ENCODE measurements at places on chromosomes 2 and 18.

DNA sequence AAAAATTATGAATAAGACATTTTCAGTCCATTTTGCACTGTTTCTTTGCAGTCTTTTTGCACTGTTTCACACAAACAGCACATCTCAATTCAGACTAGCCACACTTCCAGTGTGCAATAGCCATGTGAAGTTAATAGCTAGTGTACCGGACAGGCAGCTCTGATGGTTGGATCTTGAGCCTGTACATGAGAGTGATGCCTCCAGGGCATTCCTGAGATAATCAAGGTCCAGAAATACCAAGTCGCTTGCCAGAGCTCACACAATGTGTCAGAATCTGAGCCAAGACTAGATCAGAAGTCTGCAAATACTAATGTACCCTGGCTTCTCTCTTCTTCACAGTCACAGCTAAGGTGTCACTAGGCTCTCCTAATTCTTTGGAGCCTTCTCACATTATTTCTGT, 180.2 kb downstream of the OSR1 start:
- no peak for DNase-seq

- DNase-seq, result no peak
Measured at GRCh38 chr2:113962692-113963480, 73.0 kb downstream of the ACTR3 start.

DNA sequence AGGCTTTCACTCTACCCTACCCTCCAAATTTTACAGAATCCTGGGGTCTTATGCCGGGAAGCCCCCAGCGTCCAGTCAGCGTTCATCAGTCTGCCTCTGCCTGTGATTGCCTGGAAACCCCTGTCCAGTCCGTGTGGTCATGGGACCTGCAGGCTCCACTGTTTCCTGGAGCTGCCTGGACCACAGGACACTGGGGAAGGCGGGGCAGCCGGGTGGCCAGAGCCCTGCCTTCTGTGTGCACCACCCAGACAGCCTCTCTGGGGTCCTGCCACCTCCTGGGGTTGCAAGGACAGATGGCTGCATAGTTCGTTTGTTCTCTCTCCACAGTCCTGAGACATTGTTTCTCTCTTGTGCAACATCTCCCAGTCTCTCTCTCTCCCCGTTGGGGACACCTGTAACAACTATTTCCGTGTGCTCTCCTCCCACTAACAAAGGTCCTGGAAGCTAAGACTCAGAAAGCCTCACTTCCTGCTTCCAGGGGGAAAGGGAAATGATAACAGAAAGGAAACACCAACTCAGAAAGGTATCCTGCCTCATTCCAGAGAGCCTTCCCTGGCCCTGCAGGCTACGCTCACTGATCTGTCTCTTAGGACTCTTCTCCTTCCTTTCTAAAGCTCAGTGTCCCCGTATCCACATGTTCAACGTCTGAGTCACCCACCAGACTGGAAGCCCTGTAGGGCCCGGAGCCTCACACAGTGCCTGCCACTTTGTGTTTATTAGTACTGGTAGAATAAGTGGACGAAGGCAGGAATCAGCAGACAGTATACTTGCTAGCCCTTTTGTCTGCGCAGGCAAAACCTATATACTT, 192.8 kb upstream of the RAB12 start:
- no peak for DNase-seq

DNA sequence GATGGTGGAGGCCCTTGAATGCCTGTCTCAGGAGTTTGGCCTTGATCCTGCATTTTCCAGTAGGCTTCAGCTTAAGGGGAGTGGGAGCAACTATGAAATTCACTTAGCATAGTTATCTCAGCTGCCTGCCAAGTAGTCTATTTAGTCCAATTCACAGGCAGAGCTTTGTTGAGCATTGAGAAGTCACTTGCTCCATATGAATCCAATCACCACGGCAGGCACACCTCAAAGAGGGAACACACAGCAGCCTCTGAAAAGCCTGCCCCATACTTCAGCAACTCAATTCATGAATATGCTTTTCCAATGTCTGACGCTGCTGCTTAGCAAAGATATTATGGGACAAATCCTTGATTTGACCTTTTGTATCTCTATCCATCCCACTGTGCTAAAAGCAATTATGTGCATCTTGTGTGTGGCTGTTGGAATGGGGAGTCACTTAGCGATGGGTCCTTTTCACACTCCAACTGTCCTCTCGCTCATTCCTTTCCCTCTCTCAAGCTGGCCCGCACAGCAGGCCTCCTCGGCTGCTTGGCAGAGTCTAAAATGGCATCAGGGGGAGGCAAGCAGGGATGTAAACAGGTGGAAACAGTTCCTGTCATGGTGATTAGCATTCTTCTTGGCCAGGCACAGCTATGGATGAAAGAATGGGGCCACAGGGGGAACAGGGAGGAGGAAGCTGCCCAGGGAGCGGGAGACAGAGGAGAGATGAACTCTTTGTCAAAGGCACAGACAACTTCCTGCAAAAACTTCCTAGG, 56.0 kb upstream of the LRPPRC start:
- no peak for DNase-seq

DNA sequence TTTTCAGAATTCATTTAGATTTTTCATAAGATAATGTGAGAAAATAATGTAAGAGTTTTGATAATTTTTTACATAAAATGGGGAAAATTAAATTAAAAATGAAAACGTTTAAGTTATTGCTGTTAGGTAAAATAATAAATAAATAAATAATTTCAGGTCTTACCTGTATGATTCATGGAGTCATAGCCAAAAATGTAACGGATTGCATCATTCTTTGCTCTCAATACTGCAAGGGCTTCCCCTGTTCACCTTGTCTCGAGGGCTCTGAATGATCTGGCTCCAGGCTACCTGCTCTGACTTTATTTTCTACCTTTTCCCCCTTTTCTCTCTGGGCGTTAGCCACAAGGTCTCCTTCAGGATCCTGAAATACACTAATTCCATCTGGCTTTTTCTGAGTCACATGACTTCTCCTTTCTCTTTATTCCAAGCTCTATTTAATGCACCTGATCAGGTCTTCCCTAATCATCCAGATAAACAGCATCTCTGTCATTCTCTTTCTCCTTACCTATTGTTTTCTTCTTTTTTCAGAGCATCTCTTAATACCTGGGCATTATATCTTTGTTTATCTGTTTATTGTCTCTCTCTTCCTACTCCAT, 30.0 kb upstream of the CFAP36 start:
- no peak for DNase-seq

DNA sequence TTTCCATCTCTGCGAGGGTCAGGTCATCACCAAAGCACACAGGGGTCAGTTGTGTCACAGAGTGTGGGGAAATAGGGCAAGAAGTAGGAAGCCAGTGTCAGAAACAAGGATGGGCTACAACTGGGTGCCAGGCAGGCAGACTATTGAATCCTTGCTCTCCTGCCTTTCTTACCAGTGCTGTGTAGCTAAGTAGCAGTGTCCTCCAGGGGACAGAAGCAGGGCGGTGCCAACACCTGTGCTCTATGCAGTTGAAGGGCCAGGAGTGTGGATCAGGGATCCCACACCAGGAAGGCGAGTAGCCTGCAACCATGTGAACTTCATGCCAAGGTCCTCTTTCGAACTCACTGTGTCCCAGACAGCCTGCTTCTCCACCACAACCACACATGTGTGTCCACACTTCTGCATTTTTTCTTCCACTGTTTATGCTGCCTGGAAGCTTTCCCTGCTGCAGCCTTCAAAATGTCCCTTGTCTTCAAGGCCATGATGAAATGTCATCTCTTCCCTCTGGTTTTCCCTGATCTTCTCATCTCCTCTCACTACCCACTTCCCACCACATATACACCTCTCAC, 25.4 kb upstream of the REG3G start:
- DNase-seq, result no peak

DNA sequence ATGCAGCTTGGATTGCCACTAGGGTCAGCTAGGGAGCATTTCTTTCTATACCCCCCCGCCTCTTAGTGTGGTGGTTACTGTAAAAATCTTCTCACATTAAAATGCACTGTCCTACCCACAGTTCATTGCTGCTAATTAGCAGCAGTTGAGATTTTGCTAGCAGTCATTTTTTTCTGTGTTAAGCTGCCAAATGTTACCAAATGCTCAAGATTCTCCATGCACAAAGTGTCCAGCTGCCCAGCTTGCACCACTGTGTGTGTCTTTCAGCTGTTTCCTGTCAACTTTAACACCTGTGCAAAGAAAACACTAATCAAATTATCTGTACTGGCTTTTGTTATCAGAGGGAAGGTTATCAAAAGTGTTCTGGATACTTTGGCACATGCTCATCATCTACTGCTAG, 679.3 kb downstream of the NR4A2 start:
- no peak for DNase-seq

GRCh38 chr18:8839281-8839680, 133.9 kb downstream of the MTCL1 start:
- no peak for DNase-seq

- no peak for DNase-seq
Measured at GRCh38 chr2:43183743-43184142, 42.7 kb downstream of the ZFP36L2 start.

DNA sequence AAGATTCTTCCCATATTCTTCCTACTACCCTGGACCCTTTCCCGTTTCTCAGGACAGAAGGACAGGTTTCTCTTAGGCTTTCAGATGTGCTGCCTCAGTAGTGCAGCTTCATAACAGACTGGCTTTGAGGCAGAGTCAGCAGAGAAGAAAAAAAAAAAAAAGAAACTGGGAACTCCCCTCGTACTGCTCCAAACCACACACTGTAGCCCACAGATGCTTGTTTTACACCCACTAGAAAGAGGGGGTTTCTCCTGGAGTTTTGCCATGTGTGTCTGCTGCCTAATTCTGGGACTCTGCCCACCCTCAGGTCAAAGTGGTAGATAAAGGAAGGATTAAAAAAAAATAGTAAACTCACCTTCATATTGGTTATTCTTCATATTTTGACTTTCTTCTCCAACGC, 95.9 kb downstream of the NCOA1 start:
- no peak for DNase-seq

DNA sequence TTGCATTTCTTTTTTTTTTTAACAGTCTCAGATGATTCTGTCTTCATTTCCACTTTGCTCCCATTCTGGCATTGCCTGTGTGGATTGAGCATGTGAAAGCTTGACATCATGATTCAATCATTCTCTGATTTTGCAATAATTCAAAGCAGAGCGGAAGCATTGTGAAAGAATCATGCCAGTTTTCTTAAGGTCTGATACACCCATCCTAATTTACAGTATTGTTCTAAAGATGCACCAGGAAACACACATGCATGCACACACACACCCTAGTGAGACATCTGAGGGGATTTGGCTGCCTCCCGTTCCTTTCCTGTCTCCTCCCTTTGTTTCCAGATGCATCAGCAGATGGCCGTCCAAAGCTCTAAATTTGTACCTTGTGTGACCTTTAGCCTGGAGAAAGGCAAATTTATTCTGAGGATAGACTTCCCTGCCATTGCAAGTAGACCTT, 97.3 kb downstream of the FMNL2 start:
- DNase-seq, result no peak

DNA sequence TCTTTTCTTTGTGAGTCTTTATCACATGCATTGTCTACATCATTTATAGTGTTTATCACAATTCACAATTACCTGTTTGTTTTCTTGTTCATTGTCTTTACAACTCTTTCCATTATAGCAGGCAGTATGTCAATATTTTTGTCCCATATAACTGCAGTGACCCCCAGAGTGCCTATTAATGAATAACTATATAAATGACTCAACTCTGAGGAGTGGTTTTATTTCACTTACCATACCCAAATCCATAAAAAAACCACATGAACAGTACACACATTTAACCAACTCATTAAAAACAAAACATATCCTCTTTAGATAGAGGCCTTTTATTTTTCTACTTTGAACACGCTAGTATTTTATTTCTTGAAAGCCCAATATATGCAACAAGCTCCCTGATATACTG, 1419.1 kb upstream of the NXPH2 start:
- DNase-seq, result no peak

DNA sequence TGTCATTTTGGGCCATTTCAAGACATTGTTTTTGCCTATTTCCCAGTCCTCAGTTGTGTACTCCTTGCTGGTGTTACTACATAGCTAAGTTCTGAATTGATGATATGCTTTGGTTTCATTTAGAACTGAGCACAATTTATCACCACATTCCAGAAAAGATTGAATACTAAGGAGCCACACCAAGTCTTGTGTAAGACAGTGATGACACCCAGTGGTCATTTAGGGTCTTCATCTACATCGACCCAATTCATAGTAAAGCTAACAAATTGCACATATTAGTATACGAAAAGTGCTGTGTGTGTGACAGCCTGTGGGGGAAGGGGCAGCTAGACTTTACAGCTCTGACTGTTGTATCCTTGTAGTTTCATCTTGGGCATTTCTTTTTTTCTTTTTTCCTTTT, 10.9 kb upstream of the DLX2 start:
- DNase-seq, result no peak

DNA sequence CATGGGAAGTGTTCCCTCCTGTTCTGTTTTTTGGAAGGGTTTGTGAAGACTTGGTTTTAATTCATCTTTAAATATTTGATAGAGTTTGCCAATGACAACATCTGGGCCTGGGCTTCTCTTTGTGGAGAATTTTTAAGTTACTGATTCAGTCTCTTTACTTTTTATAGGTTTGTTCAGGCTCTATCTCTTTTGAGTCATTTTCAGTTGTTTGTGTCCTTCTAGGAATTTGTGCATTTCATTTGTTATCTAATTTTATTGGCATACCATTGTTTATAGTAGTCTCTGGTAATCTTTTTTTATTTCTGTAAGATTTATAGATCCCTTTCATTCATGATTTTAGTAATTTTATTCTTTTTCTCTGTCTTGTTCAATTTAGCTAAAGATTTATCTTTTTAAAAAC, 14.6 kb downstream of the SCLY start:
- no peak for DNase-seq

DNA sequence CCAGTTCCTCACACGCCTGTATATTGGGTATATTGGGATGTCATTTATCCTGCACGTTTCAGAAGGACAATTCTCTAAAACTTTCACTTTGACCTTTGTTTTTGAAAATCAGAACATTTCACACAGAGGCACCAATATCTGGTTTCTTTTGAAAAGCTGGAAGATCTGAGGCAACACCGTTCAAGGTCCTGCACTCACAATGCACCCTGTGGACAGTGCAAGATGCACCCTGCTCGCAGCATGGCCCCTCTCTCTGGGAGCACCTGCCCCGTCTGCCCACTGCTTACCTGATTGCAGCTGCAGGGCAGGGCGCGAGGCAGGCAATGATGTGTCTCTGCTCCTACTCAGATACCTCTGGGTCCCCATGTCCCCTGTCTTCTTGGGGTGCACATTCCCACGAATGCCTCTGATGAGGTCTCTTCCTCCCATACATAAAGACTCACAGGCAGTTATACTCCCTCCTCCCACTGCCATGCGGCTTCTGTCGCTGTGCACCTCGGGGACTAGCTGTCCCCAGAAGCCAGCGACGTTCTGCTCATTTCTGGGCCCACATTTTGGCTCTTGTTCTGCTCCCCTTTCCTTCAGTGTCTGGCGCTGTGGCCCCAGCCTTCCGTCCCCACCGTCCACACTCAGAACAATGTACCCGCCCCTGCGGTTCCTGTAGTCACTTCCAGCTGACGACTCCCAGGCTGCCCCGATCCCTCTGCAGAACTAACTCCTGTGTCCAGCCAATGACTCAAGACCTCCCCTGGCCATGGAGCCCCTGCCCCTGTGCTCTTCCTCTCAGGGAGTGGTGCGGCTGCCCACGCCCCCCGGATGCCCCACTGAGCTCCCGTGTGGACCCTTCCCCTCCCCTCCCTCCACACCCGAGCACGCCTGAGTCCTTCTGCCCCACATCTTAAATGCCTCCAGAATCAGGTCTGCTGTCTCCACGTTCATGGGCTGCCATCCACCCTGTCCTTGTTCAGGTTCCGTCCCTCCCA, at the start of gene OR6B3:
TSS of gene OR6B3 (minus strand) at position 349 of the 983 bp plus-strand sequence.
- DNase-seq, result no peak

- no peak for DNase-seq
Measured at GRCh38 chr2:47520302-47520630, 117.3 kb downstream of the MSH2 start.
